ENCODE measurements at places on chromosomes 2 and 18. TPM values are rescaled to one million over a fixed set of nuclear protein-coding genes. Genes with fewer than 3 reads are reported as not detected.

Gene MFF
- 64.7 TPM for total RNA-seq

Gene DAPL1
- total RNA-seq: not detected

Gene HOXD9
- not detected for total RNA-seq

Gene CTIF
- total RNA-seq: 2.4 TPM

Gene PARD6G
- total RNA-seq: 1.0 TPM

- DNase-seq: no peak
Observed at GRCh38 chr18:63131959-63132818, 187.4 kb downstream of the BCL2 start.

GRCh38 chr2:230762317-230762896 is 49.8 kb downstream of the CAB39 start:
- DNase-seq: no peak

DNA sequence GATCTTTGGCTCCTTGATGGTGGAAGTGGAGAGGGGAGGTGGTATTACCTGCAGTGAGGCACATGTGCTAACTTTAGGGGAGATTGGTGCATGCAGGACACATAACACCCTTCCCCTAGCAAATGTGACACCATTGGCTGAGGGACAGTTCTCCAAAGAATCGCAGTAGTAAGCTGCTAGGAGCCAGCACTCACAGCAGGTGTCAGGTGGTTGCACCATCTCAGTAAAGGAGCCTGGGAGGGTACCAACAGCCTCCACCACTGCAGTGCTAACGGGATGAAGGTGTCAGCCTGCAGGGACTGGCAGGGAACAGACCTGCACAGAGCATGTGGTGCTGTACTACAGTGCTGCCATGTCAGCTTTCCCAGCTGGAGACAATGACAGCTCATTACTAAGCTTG is 127.3 kb upstream of the PIEZO2 start:
- no peak for DNase-seq

DNA sequence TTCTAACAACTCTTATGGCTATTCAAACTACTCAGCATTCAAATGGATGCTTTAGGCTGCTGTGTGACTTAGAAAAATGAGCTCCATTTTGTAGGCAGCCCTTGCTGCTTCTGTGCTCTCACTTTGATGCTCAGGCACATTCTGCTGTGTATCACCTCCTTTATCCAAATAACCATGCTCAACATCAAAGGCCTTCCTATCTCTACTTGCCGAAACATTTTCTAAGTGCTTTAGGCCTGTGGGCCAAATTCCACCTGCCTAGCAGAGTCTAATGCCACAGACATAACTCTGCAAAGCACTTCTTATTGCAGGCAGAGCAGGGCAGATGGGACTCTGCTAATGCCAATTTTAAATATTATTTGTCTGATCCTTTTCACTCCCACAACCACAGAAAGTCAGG is 397.4 kb downstream of the RND3 start:
- no peak for DNase-seq

- peak; percentile 33 for DNase-seq
Observed at GRCh38 chr2:166180951-166181812, 53.4 kb upstream of the SCN1A start.

- DNase-seq: no peak
Observed at GRCh38 chr2:135095591-135095990, 43.5 kb downstream of the RAB3GAP1 start.

DNA sequence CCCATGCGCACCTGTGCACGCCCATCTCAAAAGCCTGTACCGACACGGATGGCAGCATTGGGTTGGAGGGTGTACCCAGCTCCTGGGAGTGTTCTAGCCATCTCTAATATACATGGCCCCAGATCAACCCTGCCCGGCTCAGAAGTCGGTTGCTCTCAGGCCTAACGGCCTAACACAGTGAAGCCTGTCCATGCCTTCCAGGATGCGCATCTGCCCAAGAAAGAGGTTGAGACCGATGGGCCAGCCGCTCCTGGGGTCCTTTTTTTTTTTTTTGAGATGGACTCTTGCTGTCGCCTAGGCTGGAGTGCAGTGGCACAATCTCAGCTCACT is 32.1 kb downstream of the PDIA6 start:
- DNase-seq: no peak

DNA sequence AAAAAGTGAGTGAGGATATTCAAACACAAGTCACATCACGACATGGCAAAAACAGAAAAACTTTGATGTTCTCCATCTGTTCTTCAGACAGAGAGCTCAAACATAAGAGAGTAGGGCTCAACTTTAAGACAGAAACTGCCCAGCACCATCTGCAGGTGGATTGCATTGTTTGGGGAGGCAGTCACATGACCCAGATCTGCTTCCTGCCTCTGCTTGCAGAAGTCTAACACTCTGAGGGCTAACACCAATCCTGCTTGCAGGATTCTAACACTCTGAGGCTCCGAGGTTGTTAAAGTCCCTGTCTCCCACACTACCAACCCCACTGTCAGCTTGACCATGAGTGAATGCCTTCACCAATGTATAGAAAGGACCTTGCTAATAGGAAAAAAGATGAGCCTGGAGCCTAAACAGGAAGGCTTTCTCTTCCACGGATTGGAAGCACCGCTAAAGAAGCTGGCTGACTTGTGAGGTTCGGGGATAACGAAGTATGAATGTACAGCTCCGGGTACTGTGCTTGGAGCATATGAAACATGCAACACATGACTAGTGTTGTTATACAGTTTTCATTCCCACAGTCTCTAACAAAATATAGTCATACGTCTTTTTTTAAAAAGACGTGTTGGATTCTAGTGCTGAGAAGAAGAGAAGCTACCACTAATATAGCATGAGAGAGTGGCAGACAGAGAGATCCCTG is 176.6 kb upstream of the CREB1 start:
- DNase-seq: no peak

GRCh38 chr2:240985881-240986786 is 12.3 kb upstream of the SNED1 start:
- DNase-seq: peak; percentile 22

DNA sequence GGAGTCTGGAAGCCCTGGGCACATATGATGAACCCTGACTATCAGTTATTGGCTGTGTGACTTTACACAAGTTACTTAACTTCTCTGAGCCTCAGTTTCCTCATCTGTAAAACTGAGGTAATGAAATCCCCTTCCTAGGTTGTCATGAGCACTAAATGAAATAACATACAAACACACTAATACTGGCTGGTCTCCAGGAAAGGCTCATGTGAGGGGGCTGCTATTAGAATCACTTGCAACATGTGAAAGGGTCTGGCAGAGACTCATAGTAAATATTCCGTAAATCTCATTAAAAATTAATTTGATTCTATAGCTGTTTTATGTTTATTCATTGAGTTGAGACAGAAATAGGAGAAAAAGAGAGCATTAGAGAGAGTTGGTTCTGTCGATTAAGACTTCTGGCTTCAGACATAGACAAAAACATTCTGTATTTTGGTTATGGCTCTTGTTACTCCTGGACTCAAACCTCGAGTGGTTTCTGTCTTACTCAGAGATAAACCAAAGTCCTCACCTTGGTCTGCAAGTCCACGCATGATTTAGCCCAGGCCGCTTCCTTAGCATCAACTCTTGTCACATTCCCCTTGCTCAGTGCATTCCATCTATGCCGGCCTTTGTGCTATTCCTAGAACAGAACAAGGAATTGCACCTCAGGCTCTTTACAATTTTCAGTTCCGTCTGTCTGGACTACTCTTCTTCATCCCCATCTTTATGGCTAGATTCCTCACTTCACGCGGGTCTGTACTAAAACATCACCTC is 139.1 kb downstream of the NXPH2 start:
- DNase-seq: no peak

DNA sequence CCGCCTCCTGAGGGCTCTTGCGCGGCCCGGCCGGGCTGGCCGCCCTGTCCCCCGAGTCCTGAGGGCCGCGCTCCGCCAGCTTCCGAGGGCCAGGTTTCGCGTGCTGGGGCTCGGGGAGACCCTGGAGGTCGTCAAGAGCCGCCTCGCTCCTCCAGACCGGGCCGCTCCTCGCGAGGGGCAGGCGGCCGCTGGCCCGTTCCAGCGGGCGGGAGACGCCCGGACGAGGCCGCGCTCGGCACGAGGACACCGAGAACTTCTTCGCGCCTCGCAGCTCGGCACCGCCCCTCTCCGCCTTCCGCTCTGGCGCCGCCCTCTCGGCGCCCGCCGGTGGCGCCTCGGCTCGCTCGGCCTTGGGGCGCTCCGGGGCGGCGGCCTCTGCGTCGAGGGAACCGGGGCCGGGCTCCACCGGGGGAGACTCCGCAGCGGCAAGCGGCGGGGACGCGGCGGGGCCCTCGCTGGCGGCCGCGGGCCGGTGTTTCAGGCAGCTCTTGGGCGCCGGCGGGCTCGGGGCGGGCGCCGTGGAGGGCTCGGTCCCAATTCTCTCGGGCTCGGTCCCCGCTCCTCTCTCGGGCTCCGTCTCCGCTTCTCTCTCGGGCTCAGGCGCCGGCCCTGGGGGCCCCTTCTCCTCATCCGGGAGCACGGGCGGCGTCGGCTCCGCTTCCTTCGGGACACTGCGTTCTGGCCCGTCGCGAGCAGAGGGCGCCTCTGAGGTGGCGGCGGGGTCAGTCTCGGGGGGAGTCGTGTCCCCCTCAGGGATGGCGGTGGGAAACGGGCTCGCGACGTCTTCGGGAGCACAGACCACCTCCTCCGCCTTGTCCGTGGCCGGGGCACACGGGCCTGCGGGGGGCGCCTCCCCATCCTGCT is 91.6 kb upstream of the MGAT4A start:
- DNase-seq: peak; percentile 84

GRCh38 chr2:120396861-120397811 is 51.2 kb downstream of the INHBB start:
- DNase-seq: no peak

- no peak for DNase-seq
Observed at GRCh38 chr2:58896638-58897037, 655.5 kb upstream of the FANCL start.

DNA sequence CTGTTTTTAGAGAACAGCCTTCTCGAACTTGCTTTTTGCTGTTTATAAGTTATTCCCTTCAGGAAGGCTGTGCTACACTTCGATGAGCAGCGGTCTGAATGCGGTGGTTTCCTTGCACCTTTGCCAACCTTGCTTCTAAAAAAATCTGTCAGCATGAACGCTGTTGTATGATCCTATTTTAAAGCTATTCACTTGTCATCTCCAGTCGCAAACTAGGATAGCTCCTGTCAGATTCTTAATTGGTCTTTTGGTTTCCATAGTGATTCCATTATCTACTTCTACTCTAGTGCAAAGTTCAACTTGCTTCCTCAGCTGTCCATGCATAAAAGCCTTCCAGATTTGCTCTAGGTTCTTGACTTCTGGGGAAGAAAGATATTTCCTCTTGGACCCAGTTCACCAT is 76.3 kb upstream of the GALNT3 start:
- no peak for DNase-seq
